ENCODE measurements at places on chromosomes 2 and 18.

- DNase-seq, result no peak
Measured at GRCh38 chr18:78069784-78070664, 820.4 kb downstream of the GALR1 start.

- DNase-seq, result no peak
Measured at GRCh38 chr2:185291035-185291647, 447.5 kb upstream of the FSIP2 start.

DNA sequence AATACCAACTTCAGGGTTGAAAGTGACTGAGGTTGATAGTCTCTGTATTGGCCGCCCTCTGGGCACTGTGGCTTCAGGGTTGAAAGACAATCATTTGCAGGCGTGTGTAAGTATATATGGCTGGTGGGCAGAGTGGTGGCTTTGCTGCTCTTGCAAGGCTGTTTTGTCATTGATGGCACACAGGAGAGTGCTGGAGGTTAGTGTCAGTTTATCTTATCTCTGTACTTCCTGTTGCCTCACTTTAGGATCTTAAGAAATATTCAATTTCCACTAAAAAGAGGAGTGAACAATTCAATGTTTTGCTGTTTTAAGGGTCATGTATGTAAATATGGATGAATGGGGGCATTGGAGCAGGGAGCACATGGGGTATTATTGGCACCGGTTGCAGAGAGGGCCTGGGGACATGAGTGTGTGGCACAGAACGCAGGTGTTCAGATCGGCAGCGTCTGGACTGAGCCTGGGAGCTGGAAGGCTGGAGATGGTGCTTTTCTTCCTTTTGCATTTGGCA is 51.5 kb downstream of the NCK2 start:
- no peak for DNase-seq

DNA sequence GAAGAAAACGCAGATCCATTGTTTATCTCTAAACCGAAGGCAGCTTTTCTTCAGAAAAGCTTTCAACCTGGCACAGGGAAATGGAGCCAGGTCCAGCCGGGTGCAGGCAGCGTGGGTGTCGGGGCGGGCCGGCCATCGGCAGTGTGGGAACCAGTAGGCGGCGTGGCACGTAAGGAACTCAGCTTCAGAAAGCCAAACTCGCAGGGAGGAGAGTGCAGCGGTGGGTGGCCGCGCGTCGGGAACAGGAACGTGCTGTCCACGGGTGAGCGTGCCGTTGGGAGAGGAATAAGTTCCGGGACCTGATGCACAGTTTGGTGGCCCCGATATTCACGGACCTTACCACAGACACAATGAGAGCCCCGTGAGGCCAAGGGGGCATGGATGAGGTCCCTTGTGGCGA is 270.4 kb downstream of the TWIST2 start:
- no peak for DNase-seq

- DNase-seq, result peak; percentile 56
Measured at GRCh38 chr18:79395761-79396404, at the start of gene NFATC1. NFATC1 (plus strand) TSS chr18:79395930; CDS start chr18:79396225, 295 bp downstream.

DNA sequence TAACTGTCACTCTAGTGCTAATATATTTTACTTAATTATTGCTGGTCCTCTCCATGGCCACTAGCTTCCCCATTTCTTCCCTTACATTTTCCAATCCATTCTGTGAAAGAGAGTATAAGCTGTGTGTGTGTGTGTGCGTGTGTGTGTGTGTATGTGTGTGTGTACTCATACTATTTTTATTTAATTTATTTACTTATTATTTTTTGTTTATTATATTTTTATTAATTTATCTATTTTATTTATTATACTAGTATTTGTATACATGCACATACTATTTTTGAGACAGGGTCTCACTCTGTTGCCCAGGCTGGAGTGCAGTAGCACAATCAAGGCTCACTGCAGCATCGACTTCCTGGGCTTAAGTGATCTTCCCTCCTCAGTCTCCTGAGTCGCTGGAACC is 59.6 kb downstream of the IKZF2 start:
- no peak for DNase-seq

- no peak for DNase-seq
Measured at GRCh38 chr2:215612786-215613185, 176.9 kb upstream of the FN1 start.

- no peak for DNase-seq
Measured at GRCh38 chr18:35828591-35828990, 143.9 kb upstream of the RMP24 start.

DNA sequence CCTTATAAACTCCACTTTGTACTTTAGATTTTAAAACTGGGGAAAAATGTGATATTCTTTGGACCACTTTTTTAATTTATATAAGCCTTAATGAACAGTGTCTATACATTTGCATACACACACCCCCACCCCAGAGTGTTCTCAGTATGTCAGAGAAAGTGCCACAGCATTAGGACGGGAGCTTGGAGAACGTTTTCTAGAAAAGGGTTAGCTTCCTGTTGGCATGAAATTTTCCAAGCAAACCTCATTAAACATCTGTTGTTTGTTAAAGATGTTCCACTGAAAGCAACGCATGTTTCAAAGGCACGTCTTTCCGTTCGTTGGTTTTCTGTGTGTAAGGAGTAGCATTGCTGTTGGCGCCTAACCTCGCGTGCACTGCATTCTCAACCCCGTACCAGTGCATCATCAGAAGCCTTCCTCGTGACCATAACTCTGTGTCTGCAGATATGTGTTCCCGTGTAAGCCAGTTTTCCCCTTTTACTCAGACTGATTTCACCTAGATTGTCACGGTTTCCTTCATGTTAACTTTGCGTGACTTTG is 228.5 kb downstream of the ALPK2 start:
- no peak for DNase-seq

GRCh38 chr18:53028565-53028964 is 688.6 kb downstream of the DCC start:
- no peak for DNase-seq

DNA sequence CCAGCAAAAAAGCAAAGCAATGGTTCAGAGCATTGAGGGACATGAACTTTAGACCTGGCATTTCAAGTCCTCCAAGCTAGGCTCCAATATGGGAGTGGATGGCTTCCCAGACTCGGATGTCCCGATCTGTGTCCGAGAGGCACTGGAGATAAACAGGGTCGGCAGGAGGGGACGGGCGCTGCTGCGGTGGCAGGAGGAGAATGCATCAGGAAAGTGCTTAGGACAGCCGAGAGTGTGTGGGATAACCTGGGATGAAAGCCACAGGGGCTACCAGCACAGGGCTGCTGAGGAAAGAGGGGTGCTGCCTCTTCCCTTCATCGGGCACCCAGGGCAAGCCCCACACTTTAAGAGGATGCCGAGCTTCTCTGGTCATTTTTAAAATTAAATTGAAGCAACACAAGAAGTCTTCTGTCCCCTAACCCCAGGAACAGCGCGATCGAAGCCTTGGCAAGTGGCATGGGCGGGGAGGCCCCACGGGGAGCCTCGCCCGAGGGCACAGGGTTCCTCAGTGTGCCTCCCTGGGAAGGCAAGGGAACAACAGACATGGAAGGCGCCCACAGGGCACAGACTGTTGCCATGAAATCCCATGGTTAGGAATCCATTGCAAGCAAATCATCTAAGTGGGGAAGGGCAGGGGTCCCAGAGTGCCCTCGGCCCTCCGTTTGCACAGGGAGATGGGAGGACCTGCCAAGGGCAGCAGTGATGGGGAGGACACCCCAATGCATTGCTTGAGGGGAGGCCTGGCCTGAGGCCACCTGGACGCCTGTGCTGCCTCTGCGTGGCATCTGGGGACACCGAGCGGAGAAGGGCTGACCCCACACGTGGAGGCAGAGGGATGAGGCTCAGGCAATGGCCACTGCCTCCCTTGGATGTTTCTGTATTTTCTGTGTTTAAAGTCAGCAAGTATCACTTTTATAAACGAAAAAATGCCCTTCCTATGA is 78.5 kb upstream of the GPC1 start:
- DNase-seq, result no peak

DNA sequence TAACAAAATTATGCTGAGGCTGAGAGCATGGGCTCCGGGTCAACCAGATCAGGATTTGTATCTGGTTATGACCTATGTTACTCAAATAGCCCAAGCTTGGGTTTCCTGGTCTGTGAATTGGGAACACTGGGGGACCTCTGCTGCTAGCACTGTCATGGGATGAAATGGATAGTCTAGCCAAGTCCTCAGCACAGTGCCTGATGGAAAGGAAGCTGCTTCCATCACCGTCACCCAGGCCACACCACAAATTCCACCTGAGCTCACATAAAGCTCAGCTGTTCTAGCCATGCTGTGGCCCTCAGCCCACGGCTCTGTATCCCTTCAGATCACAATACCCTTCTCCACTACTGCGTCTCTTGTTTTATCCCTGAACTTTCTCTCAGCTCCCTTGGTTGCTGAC is 179.6 kb upstream of the SP5 start:
- no peak for DNase-seq

- DNase-seq, result no peak
Measured at GRCh38 chr2:121634354-121635307, 14.6 kb downstream of the CLASP1 start.

GRCh38 chr2:164314148-164314547 is 307.1 kb downstream of the GRB14 start:
- DNase-seq, result no peak

- no peak for DNase-seq
Measured at GRCh38 chr18:39305766-39306165, 1740.2 kb upstream of the CELF4 start.

- no peak for DNase-seq
Measured at GRCh38 chr2:109463236-109463635, 150.5 kb downstream of the SEPTIN10 start.

DNA sequence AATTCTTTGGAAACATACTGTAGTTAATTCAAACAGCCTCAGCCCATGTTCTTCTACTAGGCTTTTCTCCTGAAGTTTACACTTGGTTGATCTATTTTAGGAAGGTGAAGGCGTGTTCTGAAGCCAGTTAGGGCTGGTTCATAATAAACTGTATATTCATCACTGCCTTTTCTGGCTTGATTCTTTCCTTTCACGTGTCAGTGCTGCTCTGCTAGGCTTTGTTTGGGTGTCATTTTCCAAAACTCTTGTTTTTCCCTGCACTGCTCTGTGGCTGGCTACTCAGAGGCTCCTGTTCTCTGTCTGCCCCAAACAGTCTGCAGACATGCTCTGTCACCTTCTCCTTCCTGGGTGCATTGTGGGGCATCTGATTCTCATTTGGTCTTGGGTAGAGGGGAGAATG is 136.1 kb downstream of the PARD3B start:
- no peak for DNase-seq

DNA sequence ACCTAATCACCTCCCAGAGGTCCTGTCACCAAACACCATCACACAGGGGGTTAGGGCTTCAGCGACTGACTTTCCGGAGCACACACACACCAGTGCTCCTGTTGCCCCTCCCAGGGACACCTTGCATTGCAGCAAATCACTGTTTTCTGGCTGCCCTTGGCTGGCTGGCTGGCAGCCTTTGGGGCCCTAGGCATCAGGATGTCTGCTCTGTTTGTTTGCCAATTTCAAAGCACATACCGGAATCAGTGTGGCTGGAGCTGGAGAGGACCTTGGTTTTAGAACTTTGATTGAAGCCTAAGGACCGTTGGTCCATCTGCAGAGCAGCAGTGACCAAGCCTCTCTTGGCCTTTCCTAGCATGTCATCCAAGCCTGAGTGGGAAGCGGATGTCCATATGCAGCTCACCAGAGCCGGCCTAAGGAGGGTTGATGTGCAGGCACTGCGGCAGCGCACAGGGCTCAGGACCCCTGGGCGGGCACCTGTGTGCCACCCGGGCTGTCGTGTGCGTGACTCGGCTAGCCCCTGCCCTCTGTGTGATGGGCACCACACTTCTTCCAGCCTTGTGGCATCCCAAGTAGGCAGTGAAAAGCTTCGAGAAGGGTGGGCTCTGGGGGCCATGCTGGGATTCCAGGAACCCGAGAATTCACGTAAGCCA is 62.1 kb downstream of the GBX2 start:
- DNase-seq, result no peak

DNA sequence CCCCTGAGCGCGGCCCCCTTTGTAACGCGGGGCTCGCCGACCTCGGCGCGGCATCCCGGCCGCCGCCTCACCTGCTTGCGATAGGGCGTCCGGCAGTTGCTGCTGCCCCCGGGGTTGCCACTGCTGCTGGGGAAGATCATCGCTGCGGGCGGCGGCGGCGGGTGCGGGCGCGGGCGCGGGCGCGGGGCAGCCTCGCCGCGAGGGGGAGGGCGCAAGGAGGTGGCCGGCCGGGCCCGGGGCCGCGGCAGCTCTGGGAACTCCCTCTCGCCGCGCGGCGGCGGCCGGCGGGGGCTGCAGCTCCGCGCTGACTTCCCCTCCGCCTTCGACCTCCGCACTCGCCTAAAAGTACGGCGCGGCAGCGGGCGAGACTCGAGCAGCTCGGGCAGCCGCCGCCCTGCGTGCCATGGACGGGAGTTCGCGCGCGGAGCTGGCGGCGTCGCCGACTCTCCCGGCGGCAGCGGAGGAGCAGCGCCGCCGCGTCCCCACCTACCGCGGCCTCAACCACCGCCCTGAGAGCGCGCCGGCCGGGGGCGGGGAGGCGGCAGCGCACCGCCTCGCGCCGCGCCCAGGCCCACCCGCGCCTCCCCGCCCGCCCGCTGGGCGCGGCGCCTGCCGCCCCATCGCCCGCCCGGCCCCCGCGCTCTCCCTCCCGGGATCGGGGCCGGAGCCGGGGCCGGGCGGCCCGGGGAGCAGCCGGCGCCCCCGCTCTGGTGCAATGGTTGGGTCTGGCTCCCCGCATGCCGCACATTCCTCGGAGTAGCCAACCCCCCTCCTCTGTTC is 86.0 kb downstream of the RBMS1 start:
- peak; percentile 52 for DNase-seq

Data from 8988T (cell line).